Forelimb muscle (tissue), 1 donor: ENCODE measurements at places on chromosomes 1 and 21. TPM values are rescaled to one million over a fixed set of nuclear protein-coding genes. Genes with fewer than 3 reads are reported as not detected.

The SFN gene
- polyA plus RNA-seq = 0.10 TPM

The WDR64 gene
- 0.37 TPM for polyA plus RNA-seq

The IFI44 gene
- 6.5 TPM for polyA plus RNA-seq

The TNNT2 gene
- polyA plus RNA-seq = 1,099 TPM

The TFF3 gene
- 1.7 TPM for polyA plus RNA-seq

The TRIM67 gene
- 0.08 TPM for polyA plus RNA-seq

The ATAD3C gene
- 0.30 TPM for polyA plus RNA-seq

The TCHH gene
- polyA plus RNA-seq = 0.03 TPM

The CGN gene
- 0.52 TPM for polyA plus RNA-seq

The TRIM17 gene
- 0.63 TPM for polyA plus RNA-seq

The ZNF683 gene
- not detected for polyA plus RNA-seq

GRCh38 chr1:40030528-40031135 is 9.9 kb upstream of the CAP1 start:
- no peak for DNase-seq

DNA sequence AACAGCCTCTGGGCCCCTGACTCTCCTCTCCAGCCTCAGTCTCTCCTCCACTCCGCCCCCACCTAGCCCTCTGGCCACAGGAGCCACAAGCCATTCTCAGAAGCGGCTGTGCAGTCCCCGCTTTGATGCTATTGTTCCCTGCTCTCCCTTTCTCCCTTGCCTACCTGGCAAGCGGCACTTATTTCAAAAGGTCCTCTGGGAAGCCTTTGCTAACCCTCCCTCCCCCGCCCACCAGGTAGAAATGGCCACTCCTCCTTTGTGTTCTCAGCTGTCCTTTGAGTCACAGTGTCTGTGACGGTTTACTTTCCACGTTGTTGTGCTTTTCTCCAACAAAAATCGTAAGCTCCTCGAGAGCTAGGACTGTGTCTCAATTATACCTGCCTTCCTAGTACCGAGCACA is 338.4 kb upstream of the PROX1 start:
- DNase-seq = no peak

DNA sequence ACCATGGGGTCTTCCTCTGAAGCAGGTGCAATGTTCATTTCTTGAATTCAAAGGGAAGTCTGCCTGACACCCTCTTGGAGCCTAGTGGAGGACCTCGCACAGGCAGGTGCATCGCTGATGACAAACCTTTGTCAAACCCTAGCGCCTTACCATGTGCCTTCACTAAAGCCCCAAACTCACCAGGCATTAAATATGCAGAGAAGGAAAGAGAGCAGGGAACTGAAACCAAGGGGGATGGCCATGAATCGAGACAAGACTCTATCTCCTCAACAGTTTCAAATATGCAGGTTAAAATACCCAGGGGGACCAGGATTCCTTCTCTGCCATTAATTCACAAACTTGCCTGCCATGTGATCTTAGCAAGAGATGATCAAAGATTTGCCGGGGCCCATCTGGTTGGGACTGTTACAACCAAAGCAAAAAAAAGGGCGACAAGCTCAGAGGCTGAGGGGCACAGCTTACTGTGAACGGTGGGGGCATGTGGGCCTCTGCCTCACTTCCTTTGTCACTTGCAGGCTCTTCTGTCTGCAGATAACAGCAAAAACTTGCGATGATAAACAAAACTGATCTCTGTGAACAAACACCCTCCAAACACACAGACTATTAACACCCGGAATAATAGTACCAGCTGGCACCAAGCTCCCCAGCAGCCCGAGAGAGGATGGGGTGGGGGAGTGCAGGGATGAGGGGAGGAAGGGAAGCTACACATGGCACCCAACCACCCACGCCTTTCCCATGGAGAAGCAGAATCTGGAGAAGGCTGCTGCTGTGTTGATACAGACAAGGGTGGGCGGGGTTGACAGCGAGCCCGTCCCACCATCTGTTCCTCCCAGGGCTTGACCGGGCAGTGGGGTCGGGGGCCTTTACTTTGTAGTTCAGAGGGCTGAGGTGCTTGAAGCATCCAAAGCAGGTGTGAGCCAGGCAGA is 33.9 kb downstream of the TMEM63A start:
- no peak for DNase-seq

DNA sequence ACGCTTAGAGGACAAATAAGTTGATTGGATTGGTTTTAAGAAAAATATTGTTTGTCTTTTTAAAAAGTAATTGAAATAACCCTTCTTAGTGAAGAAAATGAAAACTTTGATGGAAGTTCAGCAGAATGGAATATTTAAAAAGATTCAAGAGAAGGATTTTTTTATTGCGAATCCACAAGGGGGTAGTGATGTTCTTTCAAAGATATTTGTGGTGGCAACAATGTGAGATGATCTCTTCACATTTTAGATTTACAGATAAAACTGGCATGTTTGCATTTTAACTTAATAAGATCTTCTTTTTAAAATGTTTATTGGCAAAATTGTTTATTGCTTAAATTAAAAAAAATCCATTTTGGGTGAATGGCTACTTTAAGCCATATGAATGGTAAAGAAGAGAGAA is 8.9 kb downstream of the CAMTA1 start:
- no peak for DNase-seq

- DNase-seq = no peak
Measured at GRCh38 chr1:94027721-94028515, 93.0 kb downstream of the ABCA4 start.

DNA sequence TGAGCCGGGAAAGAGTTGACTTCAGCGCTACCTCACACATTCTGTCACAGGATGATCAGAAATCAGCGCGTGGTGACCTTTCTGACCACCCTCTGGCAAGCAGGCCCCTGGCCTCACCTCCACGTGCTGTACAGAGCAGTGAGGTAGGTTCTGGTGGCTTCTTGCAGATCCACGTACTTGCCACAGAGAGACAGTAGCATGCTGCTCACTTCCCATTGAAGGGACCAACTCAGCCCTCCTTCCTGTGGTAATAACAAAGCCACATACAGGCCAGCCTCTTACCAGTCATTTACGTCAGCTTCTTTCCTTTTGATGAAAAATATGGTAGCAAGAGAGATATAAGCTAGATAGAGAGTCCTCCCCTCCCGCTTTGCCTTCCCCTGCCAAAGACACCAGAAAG is 200.7 kb downstream of the CHRM3 start:
- no peak for DNase-seq

DNA sequence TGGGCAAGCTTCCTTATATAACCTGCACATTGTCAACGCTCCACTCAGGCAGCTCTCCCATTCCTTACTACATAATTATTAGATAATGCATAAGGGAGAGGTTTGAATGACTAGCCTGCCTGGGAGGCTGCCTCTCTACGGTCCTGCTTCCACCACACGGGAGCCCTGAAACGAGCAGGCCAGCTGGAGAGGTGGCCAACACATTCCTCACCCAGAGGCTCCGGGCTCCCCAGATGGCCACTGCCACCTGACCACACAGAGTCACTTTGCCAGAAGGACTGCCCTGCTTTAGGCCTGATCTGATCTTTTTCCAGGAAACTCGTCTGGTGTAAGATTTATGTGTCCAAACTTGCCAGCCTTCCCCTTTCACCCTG is 27.9 kb downstream of the HIVEP3 start:
- no peak for DNase-seq

GRCh38 chr1:25022361-25023189 is 92.5 kb upstream of the RUNX3 start:
- no peak for DNase-seq

GRCh38 chr1:234874291-234875288 is 254.0 kb downstream of the TOMM20 start:
- DNase-seq = no peak

DNA sequence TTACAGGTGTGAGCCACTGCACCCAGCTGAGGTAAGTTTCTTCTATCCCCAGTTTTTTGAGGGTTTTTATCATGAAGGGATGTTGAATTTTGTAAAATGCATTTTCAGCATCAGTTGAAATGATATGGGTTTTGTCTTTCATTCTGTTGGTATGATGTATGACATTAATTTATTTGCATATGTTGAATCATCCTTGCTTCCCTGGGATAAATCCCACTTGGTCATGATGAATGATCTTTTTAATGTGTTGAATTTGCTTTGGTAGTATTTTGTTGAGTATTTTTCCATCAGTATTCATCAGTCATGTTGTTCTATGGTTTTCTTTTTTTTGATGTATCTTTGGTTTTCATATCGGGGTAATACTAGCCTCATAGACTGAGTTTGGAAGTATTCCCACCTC is 141.0 kb downstream of the RPS6KC1 start:
- DNase-seq = no peak

GRCh38 chr1:248730507-248731335 is 24.8 kb downstream of the LYPD8 start:
- no peak for DNase-seq

- DNase-seq = no peak
Measured at GRCh38 chr1:80003250-80003649, 996.7 kb upstream of the ADGRL4 start.

GRCh38 chr21:15243406-15243805 is 178.6 kb upstream of the NRIP1 start:
- no peak for DNase-seq

DNA sequence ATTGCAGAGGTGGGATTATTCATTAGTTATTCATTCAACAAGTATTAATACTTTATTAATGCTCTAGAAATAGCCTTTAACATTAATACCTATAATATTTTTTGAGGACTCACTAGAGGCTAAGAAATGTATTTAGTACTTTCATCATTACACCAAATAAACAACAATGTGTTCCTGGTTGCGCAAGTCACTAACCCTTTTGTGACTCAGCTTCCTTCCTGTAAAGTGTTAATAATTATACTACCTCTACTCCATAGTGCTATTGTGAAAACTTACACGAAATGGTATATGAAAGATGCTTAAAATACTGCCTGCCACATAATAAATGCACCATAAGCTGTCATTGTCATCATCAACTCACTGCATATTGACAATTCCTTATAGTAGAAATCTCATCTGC is 431.0 kb downstream of the DPYD start:
- DNase-seq = no peak

- DNase-seq = peak; percentile 85
Measured at GRCh38 chr21:42937960-42938605, 12.7 kb upstream of the ERVH48-1 start.

DNA sequence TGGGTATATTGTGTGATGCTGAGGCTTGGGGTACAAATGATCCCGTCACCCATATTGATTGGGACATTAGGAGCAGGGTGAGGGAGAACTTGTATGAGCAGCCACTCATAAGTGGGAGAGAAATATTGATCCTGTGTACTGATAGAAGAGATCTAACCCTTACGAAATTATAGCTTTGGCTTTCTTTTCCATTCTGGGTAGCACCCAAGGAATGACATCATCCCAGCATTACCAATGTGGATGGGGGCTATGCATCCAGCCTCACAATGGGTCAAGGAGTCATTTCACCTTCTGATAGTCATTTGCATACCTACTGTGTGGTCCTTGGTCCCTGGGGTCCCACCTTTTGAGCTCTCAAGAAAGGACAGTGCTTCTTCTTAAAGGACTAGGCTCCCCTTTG is 1.9 kb upstream of the NAV1 start:
- DNase-seq = no peak

DNA sequence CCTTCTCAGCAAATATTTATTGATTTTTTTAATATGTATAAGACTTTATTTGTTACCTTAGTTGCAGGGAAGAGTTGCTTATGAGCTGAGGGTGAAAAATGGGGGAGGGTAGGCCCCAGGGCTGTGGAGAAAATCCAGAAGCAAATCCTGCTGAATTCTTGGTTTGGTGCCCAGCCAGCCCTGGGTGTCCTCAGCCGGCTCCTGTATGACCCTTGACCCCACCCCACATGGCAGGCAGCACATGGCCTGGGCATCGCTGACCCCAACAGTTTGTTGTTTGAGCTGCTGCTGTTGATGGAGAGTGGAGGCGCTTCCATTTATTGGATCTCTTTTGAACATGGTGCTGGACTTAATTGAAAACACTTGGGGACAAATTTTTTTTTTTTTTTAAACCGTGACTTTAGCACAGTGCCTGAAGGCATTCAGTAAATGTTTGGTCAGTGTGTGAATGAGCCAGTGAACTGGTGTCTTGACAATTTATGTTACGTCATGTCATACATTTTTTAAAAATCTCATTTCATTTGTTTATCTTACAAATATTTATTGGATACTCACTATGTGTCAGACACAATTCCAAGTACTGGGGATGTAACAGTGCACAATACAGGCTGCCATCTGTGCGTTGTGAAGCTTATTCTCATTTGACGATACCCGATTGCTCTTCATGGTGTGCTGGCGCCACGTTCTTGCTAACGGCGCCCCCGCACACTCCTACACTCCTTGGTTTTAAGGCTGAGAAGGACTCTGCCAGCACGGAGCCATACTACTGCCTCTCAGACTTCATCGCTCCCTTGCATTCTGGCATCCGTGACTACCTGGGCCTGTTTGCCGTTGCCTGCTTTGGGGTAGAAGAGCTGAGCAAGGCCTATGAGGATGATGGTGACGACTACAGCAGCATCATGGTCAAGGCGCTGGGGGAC is 98.8 kb downstream of the MTR start:
- DNase-seq = no peak

DNA sequence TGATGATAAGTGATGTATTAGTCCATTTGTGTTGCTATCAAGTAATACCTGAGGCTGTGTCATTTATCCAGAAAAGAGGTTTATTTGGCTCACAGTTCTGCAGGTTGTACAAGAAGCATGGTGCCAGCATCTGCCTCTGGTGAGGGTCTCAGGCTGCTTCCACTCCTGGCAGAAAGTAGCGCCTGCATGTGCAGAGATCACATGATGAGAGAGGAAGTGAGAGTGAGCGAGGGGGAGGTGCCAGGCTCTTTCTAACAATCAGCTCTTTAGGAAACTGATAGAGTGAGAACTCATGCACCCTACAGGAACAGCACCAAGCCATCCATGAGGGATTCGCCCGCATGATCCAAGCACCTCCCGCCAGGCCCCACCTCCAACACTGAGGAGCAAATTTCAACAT is 2.2 kb upstream of the FHAD1 start:
- DNase-seq = no peak

GRCh38 chr1:39427912-39428311 is 63.5 kb upstream of the BMP8A start:
- no peak for DNase-seq

DNA sequence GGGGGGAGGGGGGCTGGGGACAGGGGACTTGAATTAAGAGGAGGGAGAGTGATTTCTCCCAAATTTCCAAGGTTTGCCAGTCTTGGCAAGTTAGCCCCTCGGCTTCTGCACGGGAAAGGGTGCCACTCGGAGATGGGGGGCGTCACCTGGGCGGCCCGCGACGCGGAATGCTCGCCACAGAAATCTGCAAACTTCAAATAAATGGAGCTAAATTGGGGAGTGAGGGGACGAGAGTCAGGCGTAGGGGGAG is 885 bp upstream of the SSBP3 start:
- no peak for DNase-seq
